ENCODE measurements at places on chromosomes 11 and 22.

DNA sequence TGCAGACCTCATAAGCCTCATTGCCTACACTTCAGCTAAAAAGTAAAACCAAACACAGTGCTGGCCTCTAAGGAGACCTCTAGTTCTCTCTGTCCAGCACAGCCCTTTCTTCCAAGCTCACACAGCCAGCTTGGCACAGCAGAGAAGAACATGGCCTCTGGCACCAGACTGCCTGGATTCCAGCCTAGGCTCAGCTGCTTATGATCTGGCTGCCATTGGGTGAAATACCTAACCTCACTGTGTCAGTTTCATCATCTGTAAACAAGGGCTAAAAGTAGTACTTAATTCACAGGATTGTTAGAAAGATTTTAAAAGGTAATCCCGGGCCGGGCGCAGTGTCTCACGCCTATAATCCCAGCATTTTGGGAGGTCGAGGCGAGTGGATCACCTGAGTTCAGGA is 9.9 kb upstream of the ACER3 start:
- no peak for DNase-seq

DNA sequence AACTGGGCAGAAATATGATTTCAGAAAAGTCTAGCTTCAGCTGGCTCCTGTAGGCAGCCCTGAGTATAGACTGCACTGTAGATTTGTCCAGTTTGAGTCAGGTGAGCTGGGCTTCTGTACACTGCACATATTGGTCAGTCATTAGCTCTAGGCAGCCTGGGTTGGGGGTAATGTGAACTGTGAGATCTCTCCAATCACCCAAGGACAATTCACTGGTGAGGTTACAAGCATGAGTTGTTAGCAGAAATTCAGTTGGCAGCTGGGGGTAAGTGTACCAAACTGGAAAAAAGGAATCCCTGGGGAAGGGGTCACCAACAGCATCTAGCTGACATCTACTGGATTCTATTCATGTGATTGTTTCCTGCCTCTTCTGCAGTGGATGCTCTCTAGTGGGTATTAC is 39.7 kb downstream of the MRGPRX2 start:
- DNase-seq = no peak

GRCh38 chr11:71563406-71563805 is 2.0 kb upstream of the KRTAP5-10 start:
- DNase-seq = peak; percentile 36

DNA sequence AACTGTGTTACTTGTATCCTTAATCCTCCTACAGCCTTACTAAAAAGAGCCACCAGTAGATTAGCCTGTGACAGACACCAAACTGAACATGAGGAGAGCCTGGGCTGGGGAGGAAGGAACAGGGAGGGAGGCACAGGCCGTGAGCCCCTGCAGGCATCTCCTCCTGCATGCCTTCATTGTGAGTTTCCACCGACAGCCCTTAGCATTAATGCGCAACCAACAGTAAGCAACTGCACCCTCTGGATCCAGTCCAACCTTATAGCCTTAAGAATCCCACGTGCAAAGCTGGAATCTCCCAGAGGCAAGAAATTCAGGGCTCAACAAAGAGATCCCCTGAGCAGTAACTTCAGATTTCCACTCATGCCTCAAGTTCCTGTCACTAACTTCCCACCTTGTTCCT is 84.6 kb downstream of the ETS1 start:
- DNase-seq = no peak

DNA sequence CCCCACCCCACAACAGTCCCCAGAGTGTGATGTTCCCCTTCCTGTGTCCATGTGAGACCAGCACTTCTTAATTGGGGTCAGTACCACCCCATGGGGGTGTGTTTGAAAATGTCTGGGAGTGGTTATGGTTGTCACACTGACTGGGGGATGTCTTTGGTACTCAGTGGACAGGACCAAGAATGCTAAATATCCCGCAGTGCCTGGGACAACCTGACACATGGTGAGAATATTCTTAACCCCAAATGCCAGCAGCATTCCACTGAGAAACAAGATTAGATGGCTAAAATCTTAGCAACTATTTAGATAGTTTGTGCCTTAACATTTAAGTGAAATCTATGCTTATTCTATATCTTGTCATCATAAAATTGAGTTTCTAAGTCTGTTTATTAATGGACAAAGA is 177.5 kb upstream of the ZBED5 start:
- DNase-seq = no peak

GRCh38 chr11:70341881-70342429 is 56.4 kb upstream of the CTTN start:
- no peak for DNase-seq

DNA sequence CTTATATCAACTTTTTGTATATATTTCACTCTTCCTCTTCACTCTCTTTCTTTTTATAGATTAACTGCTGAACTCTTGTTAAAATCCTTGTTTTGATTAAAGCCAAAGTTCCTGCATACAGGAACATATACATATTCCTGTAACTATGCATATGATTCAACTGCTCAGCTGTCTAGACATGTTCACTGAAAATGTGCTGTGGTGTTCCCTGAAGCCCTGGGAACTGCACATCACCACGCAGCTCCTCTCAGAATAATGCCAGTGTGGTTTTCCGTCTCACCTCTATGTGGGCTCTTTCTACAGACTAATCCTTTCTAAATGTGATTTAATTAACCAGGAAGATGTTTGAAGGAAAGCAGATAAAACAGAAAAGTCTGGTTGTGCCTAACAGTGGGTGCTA is 25.6 kb upstream of the MMP12 start:
- no peak for DNase-seq

GRCh38 chr11:25535467-25536272 is 796.3 kb upstream of the ANO3 start:
- no peak for DNase-seq

- DNase-seq = no peak
These were observed 668 bp downstream of the MADD start for GRCh38 chr11:47270331-47271271.

DNA sequence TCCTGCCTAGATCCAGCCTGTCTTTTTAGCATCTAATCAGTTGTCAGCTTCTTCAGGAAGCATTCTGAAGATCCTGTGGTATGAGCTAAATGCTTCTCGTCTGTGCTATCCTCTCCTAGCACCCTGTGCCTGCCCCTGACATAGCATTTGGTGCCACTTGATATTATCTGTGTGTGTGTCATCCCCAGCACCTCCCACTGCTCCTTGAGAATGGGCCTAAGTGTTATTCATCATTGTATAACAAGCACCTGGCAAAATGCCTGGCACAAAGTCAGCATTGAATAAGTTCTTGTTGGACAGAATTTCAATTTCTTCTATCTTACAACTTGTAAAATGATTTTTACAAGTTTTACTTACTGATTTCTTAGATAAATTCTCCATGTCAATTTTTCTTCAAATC is 28.1 kb upstream of the OLFML1 start:
- no peak for DNase-seq

- DNase-seq = no peak
These were observed 414.6 kb upstream of the LUZP2 start for GRCh38 chr11:24082241-24082640.

GRCh38 chr11:65574811-65575567 is 864 bp upstream of the EHBP1L1 start:
- DNase-seq = no peak

GRCh38 chr11:62708793-62709192 is 1.3 kb downstream of the GNG3 start:
- no peak for DNase-seq

- no peak for DNase-seq
These were observed 55.3 kb upstream of the PRR5 start for GRCh38 chr22:44646668-44647067.

DNA sequence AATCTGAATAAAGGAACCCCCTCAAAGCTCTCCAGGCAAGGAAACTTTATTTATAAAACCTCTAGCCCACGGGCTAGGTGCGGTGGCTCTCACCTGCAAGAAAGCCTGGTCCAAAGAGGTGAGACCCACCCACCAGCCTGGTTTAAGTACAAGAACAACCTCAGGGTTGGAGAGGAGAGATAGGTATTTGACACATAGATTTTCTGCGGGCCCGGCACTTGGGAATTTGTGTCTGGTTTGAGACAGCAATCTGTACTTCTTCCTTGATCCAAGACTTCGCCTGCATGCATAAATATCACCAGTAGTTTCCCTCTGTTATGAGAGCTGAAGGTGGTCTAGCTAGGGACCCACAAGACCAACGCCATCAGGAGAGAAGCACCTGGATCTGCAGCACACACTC is 73.2 kb upstream of the CAPRIN1 start:
- no peak for DNase-seq

DNA sequence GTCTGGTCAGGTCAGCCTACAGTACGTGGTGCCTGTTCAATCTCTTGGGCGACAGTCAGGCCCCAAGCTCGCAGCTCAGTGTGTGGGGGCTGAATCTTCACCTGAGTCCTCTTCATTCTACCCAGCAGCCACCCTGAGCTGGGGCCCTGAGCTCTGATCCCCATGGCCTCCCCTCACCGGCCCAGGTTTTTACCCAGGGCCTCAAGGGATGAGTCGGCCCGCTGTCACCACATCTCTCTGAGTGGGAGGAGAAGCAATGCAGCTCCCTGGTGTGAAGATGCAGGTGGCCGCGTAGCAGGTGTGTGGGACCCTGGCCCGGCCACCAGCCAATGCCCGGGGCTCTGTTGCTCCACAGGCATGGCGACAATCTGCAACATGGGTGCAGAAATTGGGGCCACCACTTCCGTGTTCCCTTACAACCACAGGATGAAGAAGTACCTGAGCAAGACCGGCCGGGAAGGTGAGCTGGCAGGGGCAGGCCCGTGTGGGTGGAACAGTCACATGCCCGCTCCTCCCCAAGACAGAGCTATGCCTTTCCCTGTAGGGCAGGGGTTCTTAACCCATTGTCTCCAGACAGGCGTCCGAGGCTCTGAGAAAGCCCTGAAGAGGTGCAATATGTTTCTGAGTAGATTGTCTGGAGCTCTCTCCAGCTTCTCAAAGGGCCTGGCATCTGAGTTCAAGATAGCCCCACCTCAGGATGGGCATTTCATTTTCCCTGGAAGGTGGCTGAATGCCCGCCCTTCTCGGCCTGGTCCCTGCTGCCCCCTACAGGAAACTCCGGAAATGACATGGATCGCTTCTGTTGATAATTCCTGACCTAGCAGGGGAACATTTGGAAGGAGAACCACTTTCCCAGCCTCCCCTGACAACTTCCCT is 26.9 kb downstream of the POLR3H start:
- DNase-seq = peak; percentile 22

- DNase-seq = no peak
These were observed 13.0 kb downstream of the TUB start for GRCh38 chr11:8093931-8094575.

GRCh38 chr22:28341001-28341400 is 338.6 kb downstream of the TTC28 start:
- DNase-seq = peak; percentile 16

DNA sequence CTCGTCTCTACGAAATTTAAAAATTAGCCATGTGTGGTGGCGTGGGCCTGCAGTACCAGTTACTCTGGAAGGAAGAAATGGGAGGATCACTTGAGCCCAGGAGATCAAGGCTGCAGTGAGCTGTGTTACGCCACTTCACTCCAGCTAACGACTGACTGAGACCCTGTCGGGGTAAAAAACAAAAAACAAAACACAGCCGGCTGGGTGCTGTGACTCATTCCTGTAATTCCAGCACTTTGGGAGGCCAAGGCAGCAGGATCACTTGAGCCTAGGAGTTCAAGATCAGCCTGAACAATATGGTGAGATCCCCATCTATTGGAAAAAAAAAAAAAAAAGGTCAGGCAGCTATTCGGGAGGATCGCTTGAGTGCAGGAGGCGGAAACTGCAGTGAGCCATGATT is 2.4 kb downstream of the PAFAH1B2 start:
- DNase-seq = no peak

GRCh38 chr11:72524711-72525110 is 90.4 kb upstream of the CLPB start:
- no peak for DNase-seq

Data from glomerular endothelial cell (primary cell).